ENCODE measurements at places on chromosomes 1 and 21.

GRCh38 chr21:42988236-42988965 lies 14.0 kb downstream of the PKNOX1 start:
- no peak for DNase-seq

DNA sequence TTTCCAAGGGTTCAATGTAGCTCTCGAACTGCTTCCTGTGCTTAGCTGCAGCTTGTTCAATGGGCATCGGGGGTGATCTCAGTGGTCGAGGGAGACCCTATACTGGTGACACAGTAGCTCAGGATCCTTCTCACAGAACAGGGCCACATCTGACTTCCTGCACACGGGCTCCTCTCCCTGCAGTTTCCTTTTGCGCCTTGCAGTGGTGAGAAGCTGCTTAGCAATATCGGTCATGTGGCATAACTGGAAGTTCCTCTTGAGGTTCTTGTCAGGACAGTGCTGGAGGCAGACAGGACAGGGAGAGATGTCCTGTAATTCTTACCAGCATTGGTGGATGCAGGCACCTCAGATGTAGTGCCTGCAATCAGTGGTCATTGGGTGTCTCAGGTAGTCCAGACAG lies 140.5 kb upstream of the MAP1LC3C start:
- no peak for DNase-seq

DNA sequence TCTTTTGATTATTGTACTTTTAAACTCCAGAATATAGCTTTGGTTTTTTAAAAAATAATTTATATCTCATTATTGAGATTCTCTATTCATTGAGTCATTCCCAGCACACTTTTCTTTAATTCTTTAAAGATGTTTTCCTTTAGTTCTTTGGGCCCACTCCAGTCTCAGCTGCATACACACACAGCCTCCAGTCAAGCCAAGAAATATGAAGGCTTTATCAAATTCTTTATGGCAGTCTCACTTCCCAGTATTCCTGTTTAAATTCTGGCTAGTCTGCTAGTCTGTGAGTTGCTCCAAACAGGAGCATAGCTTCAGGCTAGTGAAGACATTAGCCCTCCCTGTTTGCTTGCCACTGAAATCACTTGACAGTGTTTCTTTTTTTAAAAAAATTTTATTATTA lies 61.2 kb downstream of the CRP start:
- no peak for DNase-seq

DNA sequence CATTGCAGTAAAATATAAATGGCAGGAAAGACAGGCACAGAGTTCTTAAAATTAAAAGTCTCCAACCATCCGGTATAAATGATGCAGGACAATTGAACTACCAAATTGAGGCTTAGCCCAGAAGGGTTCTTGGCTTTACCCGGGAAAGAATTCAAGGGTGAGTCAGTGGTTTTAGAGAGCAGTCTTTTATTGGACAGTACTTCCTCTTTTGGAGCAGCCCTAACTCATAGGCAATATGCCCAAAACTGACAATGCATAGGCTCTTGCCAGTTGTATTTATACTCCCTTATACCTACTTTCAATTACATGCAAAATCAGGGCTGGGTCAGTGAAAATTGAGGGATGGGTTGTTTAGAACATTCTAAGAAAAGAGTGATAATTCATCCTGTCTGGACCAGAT lies 1628.9 kb upstream of the PRMT6 start:
- no peak for DNase-seq

GRCh38 chr1:222418654-222419053 lies 129.2 kb downstream of the HHIPL2 start:
- DNase-seq = no peak

- peak; percentile 26 for DNase-seq
Observed at GRCh38 chr1:111938123-111938522, 51.3 kb downstream of the KCND3 start.

All from epithelial cell of prostate (primary cell).